Lung microvascular endothelial cell (primary cell): ENCODE measurements at places on chromosomes 3 and 15. TPM values are rescaled to one million over a fixed set of nuclear protein-coding genes. Genes with fewer than 3 reads are reported as not detected.

GRCh38 chr3:128334766-128335165 lies 131.9 kb downstream of the DNAJB8 start:
- no peak for DNase-seq

DNA sequence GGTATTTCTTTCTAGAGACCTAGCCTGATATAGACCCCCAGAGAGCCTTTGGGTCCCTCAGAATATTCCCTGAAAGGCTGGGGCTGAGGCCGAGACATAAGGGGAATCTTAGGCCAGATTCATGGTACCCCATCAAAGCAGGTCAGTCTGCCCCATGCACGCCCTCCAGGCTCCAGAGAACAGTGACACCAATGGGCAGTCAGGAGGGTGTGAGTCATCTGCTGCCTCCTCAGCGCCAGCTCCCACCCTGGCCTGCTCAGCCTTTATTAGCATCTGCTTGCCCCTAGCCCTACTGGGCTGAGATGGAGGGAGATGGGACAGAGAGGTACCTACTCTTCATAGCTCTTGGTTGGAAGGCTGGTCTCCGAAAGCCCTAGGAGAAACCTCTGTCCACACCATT lies 14.3 kb upstream of the CAMKV start:
- no peak for DNase-seq

- DNase-seq: no peak
These were observed 33.7 kb upstream of the TEX264 start for GRCh38 chr3:51637144-51637940.

NBEAL2 gene
- total RNA-seq: 14.2 and 16.5 TPM in 2 replicates
